Stimulated activated CD4-positive, alpha-beta T cell treated with anti-CD3 and anti-CD28 coated beads, TNF-alpha, amount 100 ng/mL, for 1 hour (primary cell): ENCODE measurements at places on chromosomes 2 and 18.

- peak; percentile 54 for DNase-seq
These were observed 3.3 kb upstream of the GPBAR1 start for GRCh38 chr2:218257390-218257981.

DNA sequence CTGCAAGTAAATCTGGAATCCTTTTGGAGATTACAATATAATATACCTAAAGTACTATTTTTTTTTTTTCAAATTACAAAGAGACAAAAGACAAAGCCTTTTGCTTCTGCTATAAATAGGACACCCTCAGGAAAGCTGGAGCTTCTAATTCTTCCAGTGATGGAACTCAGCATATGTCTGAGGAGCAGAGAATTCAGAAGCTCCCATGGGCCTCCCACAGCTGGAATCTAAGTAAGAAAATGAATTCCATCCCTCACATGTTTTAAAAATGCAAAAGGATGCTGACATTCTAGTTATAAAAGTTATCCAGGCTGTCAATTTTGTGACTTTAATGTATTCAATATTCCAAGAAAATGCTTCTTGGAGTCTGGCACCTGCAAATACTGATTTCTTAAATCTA is 571.3 kb upstream of the LRRTM4 start:
- no peak for DNase-seq

GRCh38 chr2:29613792-29614266 is 307.6 kb downstream of the ALK start:
- no peak for DNase-seq

GRCh38 chr18:31478688-31479087 is 19.3 kb upstream of the DSG2 start:
- no peak for DNase-seq

DNA sequence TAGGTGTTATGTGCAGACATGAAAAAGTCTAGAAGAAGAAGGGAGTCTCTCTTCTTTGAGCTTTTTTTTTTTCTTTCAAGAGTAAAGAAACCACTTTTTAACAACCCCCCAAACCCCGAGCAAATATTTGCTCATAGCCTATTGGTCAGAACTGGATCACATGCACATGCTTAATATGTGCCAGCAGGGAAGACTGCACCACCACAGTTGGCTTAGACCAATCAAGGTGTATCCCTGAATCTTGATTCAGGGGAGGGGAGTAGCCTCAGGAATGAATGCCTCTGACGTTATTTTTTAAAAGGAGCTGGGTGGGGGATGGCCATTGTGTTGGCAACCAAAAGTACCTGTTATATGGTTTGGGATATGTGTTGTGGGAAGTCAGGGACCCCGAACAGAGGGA is 171.4 kb upstream of the NABP1 start:
- no peak for DNase-seq

DNA sequence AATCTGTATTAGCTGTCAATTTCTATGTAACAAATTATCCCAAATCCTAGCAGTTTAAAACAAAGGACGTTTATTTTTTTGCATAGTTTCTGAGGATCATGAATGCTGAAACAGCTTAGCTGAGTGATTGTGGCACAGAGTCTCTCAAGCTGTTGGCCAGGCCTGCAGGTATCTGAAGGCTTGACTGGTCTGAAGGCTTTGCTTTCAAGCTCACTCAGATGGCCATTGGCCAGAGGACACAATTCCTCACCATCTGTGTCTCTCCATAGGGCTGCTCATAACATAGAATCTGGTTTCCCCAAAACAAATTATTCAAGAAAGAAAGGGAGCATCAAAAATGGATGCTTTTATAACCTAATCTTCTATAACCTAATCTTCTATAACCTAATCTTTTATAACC is 33.7 kb downstream of the UNC80 start:
- no peak for DNase-seq

DNA sequence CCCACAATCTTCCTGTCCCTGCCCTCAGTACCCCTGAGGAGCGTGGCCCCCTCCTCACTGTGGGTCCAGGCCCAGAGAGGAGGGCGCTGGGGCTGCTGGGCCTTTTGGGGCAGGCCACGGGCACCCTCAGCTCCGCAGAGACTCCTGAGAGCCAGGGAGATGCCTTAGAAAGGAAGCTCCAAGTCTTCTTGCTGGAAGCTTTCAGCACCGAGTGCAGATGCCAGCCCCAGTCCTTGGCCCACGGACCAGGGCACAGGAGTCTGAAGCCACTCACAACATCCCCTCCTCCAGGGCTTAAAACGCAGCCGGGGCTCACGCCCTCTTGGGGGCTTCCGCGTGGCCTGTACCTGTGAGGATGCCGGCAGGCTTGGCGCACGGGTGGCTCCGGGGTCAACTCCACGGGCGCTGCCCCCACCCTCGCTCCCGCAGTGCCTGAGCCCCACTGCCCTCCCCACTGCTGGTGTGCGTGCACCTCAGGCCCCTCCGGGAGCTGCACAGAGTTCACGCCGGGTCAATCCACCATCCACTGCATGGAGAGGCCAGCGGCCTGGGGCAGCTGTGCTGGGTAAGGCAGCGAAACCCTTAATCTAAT is 72.1 kb upstream of the CTDP1 start:
- DNase-seq, result no peak

DNA sequence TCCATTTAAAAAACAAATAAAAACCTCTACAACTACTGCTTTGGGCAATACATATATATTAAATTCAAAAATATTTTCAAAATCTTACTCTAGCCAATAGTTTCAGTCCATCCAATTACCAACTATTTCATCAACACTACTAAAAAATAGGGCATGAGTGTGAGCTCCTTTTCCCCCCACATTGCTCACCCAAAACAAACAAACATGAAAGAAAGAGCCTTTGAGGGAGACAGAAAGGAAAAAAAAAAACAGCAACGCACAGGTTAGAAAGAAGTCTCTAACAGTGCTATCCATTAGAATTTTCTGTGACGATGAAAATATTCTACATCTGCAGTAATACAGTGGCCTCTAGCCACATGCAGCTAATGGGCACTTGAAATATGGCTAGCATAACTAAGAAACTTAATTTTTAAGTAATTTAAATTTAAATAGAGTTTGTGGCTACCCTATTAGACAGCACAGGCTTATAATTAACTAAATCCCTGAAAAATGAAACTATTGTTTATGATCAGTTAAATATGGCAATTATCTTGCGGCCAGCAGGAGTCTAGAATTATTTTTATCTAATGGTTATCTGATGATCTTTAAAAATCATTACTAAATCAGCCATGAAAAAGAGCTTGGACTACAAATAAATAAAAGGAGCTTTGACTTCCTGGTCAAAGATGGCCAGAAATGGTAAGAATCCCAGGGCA is 59.2 kb downstream of the RBMS1 start:
- DNase-seq, result no peak

GRCh38 chr2:32064021-32064601 is 755 bp downstream of the SPAST start:
- DNase-seq, result no peak

DNA sequence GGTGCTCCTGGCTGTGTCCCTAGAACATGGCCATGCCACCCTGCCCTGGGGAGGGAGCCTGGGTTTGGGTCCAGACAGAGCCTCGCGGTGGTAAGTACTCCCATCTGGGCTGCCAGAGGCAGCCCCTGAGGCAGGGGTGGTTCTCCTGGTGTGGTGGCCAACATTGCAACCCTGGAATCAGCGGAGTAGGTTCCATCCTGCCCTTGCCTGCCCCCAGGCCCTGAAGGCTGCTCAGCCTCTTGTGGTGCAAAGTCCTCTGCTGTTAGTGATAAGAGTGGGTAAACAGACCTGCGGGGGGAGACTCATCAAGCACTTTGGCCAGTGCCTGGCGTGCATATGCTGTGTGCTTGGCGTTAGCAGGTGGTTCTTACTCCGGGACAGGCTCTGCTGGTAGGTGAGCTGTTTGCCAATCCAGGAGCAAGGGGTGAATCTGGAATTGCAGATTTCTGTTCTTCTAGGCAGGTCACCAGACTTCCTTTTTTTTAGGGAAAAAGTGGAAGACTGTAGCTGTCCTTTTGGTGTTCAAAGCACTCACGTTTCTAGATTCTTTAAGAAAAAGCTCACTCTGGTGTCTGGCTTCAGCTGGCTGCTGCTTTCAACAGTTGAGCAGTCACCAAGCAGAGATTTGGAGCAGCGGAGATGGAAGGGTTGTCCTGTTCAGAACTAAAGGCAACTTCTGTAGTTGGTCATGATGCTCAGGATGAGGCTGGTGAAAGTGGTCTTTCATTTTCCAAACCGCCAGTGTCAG is 3.2 kb downstream of the CNNM3 start:
- DNase-seq, result no peak

- DNase-seq, result no peak
These were observed 94.3 kb downstream of the TWIST2 start for GRCh38 chr2:238942080-238942725.

DNA sequence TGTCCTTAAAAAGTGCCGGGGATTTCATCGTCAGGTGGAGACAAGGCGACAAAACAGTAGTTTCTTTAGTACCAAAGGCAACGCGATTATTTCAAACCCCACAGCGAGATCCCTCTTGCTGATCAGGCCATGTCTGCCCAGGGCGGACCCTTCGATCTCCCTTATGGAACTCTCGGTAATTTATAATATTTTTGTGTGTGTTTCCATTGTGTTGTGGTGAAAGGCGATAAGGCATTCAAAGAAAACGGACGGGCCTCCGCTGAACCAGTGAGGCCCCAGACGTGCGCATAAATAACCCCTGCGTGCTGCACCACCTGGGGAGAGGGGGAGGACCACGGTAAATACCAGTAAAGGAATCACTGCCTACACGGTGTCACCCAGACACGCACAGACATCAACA is 1.4 kb upstream of the GAD1 start:
- no peak for DNase-seq

DNA sequence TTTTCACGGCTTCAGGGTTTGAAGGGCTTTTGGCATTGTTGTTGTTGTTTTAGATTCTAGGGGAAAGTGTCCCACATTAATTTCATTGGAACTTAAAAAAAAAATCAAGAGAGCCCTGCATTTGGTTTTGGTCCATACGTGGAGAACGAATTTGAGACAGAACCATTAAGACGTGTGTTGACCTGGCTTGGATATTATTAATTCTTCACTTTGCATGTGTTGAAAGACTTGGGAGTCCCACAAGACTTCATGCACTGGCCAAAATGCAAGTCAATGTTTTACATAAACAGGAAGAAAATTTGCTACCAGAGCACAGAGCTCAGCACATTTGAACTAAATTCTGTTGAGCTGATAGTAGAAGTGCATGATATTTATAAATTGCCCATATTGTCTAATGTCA is 761.2 kb upstream of the ACVR2A start:
- no peak for DNase-seq

- no peak for DNase-seq
These were observed 84.0 kb upstream of the BOD1L2 start for GRCh38 chr18:57062844-57063243.

- DNase-seq, result no peak
These were observed 811.3 kb downstream of the CPS1 start for GRCh38 chr2:211367711-211368110.

DNA sequence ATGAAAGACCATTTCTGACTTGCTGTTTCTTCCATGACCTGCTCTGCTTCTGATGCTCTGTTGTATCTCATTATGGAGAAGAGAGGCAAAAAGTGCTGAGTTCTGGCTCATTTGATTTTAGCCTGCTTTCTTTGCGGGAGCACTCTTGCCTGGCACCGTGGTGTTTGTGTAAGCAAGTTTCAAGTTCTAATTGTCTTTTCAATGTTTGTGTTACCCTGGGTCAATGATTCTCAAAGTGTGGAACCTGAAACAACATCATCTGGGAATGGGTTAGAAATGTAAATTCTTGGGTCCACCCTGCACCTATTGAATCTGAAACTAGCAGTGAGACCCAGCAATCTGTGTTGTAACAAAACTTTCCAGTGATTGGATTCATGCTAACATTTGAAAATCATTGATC is 85.5 kb upstream of the STON1 start:
- no peak for DNase-seq

DNA sequence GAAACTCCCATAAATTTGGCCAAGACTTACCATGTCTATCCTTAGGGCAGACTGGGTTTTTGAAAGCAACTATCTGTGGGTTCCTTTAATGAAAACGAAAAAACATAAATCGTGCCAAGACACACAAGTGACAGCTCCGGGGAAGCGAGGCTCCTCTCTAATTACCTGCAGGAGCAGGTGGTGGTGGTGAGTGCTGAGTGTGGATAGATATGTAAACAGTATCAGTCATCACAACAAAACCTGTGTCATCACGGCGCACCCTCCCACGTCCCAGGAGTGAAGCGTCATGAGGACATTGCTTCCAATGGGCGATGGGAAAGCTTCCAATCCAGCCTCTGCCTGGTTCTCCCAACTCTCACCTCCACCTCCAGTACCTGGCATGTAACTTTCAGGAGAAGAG is 31.3 kb downstream of the ACKR3 start:
- DNase-seq, result no peak

- DNase-seq, result no peak
These were observed 670 bp upstream of the MOCOS start for GRCh38 chr18:36186461-36187192.
